ENCODE measurements at places on chromosomes 2 and 18. TPM values are rescaled to one million over a fixed set of nuclear protein-coding genes. Genes with fewer than 3 reads are reported as not detected.

GRCh38 chr18:64037812-64038414 lies 68.0 kb downstream of the SERPINB8 start:
- no peak for DNase-seq

DNA sequence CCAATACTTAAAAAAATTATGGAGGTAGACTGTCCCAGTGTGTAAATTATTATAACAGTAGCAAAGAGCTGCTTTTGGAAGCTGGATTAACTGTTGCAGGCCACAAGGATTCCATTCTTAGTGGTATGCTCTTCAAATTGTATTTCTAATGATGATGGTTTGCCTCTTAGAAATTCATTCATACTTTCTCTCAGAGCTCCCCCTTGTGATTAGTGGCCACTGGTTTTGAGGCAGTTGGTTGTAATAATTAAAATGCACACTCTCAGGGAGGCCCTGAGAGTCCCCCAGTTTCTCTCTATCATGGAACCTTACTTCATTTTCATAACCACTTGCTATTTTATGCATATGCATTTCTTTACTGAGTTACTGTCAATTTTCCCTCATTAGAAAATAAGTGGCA lies 122.5 kb downstream of the PLA2R1 start:
- DNase-seq: no peak

DNA sequence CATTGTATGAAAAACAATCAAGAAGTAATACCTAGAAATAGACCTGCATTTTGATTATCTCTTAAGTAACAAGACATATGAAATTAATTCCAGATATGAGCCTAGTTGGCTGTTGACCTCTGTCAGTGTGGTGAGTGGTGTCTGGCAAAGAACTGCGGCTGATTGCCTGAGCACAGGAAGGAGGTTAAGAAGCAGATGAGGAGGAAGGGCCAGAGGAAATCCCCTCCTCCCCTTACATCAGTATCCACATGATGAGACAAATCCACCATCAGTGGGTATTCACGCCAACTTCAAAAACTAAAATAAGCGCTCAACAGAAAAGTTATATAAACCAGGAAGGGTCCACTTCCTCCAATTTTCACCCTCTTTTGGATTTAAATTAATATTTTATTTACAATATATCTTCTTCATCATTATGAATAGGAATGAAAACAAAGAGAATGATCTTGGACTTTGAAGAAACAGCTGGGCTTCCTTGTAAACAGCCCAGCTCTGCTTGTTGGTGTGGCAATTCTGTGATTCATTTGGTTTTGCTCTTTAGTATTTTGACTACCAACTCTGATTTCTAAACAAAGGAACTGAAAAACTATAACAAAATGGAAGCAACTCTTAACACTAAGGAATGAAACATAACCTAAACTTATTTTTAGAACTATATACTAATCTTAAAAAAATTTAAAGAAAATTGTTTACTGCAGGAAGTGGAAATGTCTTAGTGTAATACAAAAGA lies 27.3 kb downstream of the RFTN2 start:
- no peak for DNase-seq

DNA sequence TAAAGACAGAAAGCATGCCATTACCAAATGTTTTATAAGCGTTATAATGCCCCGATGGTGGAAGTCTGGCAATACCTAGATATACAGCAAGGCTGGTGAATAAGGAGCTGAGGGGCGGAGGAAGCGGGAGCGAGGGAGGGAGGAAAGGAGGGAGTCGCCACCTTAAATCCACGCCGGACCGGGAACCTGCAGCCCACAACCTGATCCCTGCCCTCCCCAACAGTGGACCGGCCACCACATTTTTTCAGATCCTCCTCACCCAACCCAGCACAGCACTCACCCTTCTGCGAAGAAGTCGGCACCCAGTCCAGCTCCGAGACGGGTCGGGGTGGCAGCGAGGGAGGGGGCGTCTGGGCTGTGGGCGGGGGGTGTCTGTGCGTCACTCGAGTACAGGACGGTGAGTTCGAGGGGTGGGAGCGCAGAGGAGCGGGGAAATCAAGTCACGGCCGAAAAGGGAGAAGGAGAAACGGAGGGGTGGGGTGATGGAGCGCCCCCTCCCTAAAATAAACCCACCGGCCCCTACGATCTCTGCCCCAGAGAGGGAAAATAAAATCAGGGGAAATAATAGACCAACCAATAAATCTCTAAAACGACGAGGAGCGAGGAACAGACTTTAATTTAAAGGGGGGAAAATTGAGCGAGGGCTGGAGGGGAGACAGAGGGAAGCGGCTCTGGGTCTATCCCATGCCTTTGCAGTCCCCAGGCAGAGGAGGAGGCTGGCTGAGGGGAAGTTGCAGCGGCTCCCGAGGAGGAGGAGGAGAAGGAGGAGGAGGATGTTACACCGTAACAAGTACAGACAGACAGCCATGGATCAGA lies 96.5 kb upstream of the SERTAD2 start:
- peak; percentile 25 for DNase-seq

GRCh38 chr2:2703172-2703571 lies 372.1 kb upstream of the MYT1L start:
- no peak for DNase-seq

The TUBA4A gene
- 234 TPM for polyA plus RNA-seq

The FER1L5 gene
- polyA plus RNA-seq: not detected

The POU3F3 gene
- not detected for polyA plus RNA-seq
